Mesenteric fat pad (tissue), 1 donor: ENCODE measurements at places on chromosomes 6 and 20. TPM values are rescaled to one million over a fixed set of nuclear protein-coding genes. Genes with fewer than 3 reads are reported as not detected.

Gene RNF39
- total RNA-seq = not detected

Gene MDFI
- 21.7 TPM for total RNA-seq

Gene LZTS3
- 6.2 TPM for total RNA-seq

Gene OTOR
- not detected for total RNA-seq

Gene RAB44
- 0.35 TPM for total RNA-seq

Gene MYL9
- 518 TPM for total RNA-seq

Gene TRIM40
- not detected for total RNA-seq

Gene TULP1
- total RNA-seq = not detected

Gene CAPN11
- 2.4 TPM for total RNA-seq

Gene HLA-DOB
- total RNA-seq = not detected

Gene SCRT2
- not detected for total RNA-seq

Gene ADTRP
- 2.3 TPM for total RNA-seq

Gene PLN
- total RNA-seq = 5.6 TPM

Gene OXT
- 1.5 TPM for total RNA-seq

Gene DYNLT2
- 0.71 TPM for total RNA-seq

Gene ASIP
- not detected for total RNA-seq

Gene ZCCHC3
- 9.1 TPM for total RNA-seq

Gene TMEM181
- total RNA-seq = 27.3 TPM

Gene KIF3B
- total RNA-seq = 28.1 TPM
